Stimulated activated CD8-positive, alpha-beta memory T cell treated with anti-CD3 and anti-CD28 coated beads, Interleukin-7, amount 100 ng/mL, for 4 hours (primary cell): ENCODE measurements at places on chromosomes 4 and X.

DNA sequence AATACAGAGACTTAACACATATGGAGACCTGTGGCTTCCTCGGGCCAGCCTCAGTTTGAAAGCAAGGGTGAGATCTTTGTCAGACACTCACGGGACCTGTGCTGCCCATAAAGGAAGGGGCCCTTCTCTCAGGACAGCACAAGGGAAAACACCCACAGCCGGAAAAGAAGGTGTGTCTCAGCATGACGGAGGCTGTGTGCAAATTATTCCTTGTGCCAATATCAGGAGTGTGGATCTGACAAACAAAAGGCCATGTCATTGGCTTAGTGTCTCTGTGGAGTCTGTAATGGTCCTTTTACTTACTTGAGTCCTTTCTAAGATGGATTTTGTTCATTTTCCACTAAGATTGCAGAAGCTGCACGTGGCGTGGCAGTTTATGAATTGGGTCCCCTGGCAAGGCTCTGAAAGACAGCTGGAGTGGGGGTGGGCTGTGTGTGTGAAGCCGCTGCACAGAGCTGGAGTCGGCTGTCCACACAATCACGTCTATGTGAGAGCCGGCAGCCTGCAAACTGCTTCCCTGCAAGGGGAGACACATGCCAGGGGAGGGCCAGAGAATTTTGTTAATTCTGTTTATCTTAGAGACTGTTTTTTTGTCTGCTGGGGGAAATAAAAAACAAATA lies 1.9 kb downstream of the ENPP6 start:
- no peak for DNase-seq

DNA sequence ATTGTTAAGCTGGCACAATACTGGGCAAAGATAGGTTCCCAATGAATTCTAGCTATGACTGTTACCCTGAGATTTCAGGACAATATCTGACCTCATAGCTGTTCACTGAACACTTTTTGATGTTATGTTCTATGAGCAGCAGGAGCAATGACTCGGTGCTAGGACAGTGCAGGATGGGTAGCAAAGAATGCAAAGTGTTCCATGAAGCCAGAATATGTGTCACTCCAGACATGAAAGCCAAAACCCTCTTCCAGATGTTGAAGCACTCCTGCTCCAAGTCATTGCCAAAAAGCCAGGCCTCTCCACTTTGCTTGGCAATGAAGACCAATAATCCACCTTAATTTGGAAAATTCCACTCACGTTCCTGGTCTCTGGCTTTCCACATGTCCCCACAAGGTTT lies 300.9 kb upstream of the CPEB2 start:
- DNase-seq: no peak

DNA sequence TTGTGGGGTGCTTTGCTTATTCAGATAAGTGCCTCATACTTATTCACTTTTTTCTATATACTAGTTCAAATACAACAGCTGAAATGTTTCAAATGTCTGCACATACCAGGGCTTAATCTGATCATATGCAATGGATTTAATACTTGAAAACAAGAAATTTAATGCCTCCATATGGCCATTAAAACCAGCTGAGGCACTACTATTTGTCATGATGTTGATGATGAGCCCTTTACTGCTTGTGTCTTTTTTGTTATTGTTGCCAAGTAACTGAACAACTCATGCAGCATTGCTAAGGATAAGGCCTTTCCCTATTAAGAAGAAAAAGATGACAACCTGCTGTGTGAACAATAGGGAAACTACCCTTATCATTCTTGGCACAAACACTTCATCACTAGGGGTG lies 52.5 kb downstream of the MAGEB10 start:
- DNase-seq: no peak

DNA sequence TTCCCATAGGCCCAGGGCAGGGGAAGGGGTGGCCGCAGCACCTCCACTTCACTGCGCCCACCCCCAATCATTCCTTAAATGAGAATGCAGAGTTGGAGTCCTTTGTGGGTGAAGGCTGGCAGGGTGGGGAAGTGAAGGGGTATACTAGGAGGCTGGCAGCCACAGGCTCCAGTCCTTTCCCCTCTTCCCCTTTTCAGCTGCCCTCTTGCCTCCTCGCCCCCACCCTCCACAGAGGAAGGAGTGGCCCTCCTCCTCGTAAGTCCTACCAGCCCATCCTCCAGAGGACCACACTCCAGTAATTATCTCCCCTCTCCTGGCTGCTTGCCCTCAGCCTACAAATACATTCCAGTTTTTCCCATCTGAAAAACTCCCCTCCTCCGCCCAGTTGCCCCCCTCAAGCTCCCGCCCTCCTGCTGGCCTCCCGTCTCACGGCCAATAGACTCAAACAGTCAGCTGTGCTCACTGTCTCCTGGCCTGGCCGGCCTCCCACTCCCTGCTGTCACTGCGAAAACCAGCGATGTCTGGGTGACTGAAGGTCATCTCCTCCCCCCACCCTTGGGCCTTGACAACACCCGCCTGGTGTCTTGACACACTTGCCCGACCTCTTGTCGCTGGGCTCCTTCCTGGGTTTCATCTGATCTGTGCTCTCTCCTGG lies 38.8 kb downstream of the EFNB1 start:
- DNase-seq: no peak

DNA sequence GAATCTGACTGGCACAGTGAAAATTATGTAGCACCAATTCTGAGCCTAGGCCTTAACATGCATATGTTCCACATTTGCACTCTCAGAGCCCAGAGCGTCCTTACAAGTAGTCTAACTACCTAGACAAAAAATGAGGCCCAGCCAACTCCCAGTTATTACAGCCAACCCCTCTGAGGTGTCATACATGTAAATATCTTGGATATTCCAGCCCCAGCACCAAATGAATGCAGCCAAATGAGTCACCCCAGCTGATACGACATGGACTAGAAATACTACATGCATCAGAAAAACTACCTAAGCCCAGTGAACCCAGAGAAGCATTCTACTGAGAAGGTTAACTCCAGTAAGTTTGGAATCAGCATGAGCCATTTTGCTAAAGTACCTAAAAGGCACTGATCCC lies 145.1 kb downstream of the STPG2 start:
- DNase-seq: no peak

DNA sequence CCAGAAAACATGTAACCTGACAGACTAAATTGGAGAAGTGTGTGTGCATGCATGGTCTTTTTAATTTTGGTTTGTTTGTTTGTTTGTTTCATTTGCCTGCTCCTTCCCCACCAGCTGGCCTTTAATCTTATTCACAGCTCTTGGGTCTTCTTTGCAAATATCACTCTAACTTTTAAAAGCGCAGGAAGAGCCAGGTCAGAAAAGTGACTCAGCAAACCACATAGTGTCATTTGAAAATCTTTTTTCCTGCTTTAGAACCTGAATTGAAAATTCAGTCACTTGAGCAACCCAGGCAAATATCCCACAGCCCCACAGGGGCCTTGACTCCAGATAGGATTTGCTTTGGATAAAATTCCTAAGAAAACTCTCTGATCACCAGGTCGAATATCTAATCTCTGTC lies 4.6 kb downstream of the TMEM255A start:
- DNase-seq: no peak

DNA sequence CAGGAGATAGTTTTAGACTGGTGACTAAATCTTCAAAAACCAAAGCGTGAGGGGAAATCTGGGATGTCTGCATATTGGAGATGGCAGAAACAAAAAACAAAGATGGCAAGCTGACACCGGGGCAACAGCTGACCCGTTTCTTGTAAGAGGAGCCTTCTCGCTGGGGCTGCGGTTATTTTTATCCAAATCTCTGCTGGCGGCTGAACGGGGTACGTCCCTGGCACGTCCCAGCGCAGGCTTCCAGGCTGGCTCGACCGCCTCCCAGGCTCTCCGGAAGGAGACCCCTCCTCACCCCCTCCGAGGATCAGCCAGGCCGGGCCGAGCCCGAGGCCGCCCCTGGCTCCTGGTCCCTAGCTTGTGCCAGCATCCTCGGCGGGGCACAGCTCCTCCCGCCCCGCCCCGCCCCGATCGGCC lies 403 bp downstream of the SGCB start:
- DNase-seq: no peak

GRCh38 chr4:82268050-82268825 lies 105.6 kb downstream of the HNRNPD start:
- peak; percentile 8 for DNase-seq

DNA sequence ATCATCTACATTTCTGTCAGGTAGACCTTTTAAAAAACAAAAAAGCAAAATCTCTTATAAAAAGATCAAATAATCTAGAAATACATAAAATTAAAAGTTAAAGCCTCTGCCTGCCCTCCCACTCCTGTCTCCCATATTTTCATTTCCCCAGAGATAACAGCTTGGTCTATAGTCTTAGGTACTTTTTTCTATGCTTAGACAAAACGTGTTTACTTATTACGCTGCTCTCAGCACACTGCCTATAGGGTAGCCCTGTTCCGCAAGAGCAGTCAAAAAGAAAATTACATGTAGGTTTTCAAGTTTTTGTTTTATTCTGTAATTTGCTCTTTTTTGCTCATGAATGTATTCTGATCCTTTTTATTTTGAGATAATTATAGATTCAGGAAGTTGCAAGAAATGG lies 73.3 kb downstream of the TAF1 start:
- DNase-seq: no peak

- DNase-seq: no peak
Measured at GRCh38 chr4:139736274-139736660, 70.6 kb downstream of the MGST2 start.

- no peak for DNase-seq
Measured at GRCh38 chr4:143616771-143617170, 83.7 kb downstream of the FREM3 start.

- no peak for DNase-seq
Measured at GRCh38 chr4:107213880-107214279, 177.8 kb upstream of the DKK2 start.

DNA sequence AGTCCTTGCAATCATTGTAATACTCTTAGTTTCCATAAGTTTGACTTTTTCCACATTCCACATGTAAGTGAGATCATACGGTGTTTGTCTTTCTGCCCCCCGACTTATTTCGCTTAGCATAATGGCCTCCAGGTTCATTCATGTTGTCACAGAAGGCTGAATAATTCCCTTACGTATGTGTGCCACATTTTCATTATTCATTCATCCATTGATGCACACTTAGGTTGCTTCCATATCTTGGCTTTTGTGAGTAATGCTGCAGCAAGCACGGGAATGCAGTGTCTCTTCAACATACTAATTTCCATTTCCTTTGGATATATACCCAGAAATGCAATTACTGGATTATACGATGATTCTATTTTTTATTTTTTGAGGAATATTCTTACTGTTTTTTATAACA lies 22.0 kb upstream of the VEGFC start:
- DNase-seq: no peak

DNA sequence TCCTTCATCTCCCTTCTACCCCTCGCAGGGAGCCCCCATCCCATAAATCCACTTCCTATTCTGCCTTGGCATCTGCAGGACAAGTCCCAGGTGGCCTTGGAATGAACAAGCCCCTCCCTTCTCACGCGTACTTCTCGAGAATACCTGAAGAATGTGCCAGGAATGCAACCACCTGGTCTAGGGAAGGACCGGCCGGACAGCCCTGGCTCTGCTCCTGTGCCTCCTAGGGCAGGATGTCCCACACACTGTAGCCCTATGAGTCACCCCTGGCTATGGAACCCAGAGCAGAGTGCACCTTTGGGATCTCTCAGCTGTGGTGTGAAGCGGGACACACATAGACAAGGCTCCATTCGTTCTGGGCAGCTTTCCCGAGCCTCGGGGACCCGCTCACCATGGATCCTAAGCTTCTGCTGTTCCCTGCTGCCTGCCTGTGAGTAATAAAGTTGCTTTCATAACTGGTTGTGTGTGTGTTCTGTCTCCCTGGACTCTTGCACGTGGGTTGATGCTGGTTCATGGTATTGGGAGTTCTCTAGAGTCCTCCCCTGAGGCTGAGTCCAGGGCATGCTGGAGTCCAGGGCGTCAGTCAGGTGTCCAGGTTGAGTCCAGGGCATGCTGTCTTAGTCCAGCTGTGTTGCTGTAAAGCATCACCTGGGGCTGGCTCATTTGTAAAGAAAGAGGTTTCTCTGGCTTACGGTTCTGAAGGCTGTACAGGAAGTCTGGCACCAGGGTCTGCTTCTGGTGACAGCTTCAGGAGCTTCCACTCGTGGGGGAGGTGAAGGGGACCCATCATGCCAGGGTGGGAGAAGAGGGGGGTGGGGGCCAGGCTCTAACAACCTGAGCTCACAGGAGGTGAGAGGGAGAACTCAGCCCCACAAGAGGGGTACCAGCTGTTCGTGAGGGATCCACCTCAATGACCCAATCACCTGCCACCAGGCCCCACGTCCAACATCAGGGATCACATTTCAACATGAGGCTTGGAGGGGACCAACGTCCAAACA lies 7.4 kb upstream of the PDE6B start:
- DNase-seq: no peak

DNA sequence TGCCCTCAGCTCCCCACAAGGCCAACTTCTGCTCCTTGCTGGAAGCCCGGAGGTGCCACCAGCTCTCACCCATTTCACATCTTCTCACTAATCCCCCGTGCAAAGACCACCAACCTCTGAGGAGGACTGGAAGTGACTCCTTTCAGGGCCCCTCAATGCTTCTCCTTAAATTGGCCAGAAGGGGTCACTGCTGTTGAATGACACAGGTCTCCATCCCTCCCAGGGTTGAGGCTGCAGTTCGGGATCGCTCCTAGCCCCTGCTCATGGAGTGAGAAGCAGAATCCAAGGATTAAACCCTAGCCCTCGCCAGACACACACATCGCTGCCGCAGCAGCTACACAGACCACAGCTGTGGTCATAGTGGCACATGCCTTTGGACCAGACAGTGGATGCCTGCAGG lies 279.5 kb upstream of the TAPT1 start:
- DNase-seq: no peak

- DNase-seq: no peak
Measured at GRCh38 chr4:182177166-182177565, 66.0 kb upstream of the TENM3 start.

DNA sequence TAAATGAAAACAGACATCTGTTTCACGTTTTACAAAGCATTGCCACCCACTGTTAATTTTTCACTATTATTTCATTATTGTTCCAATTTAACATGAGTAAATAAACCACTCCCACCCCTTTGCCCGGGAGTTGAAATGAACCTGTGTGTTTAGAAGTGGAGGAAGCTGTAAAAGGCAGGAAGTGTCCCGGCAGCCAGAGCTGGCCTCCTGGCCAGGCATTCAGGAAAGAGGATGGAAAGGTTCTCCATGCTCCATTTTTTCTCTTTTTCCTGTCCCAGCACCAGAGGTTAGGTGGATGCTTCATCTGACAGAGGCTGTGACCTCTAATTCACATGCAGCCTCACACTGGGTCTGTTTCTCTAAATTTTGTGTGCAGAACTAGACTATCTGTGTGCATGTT lies 55.5 kb upstream of the LNX1 start:
- DNase-seq: no peak

GRCh38 chr4:15110120-15110571 lies 107.9 kb downstream of the CPEB2 start:
- DNase-seq: no peak

DNA sequence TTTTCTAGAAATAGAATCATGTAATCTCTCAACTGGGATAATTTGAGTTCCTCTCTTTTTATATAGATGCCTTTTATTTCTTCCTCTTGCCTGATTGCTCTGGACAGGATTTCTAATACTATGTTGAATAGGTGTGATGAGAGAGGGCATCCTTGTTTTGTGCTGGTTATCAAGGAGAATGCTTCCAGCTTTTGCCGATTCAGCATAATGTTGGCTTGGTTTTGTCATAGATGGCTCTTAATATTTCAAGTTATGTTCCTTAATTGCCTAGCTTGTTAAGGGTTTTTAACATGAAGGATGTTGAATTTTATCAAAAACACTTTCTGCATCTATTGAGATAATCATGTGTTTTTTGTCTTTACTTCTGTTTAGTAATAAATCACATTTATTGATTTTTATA lies 58.7 kb downstream of the TMEM47 start:
- no peak for DNase-seq
